T-cell (primary cell): ENCODE measurements at places on chromosomes 5 and 9.

DNA sequence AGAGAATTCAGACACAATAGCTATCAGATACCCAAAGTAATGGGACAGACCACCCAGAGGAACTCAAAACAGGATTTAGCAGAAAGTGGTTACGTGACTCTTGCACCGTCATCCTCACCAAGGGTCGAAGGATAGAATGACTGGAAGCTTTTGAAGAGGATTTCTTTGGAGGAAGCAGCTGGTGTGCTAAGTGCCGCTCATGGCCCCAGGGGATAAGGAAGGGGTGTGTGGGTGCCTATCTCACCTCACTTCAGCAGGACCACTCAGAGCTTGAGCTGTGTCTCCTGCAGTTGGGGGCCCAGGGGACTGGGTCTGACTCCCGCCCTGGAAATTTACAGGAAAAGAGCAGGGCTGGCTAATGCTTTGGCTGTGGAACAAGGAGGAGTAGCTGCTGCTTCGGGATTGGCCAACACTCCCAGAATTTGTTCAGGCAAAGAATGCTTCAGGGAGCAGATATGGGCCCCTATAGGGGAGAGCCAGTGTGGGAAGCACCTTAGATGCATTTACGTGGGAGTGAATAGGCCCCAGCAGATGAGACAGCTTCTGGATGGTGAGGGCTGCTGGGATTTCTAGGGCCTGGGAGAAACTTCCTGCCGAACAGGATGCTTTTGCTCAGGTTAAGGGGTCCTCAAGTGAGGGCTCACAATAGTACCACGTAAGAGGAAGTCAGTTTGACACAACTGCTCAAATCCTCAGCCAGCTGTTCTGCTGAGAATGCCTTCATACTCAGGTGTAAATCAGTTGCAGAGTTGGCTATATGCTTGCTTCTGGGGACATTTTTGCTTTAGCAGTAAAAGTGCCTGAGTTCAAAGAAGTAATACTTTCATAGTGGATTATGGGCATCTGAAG lies 29.1 kb upstream of the TOMM5 start:
- no peak for DNase-seq

DNA sequence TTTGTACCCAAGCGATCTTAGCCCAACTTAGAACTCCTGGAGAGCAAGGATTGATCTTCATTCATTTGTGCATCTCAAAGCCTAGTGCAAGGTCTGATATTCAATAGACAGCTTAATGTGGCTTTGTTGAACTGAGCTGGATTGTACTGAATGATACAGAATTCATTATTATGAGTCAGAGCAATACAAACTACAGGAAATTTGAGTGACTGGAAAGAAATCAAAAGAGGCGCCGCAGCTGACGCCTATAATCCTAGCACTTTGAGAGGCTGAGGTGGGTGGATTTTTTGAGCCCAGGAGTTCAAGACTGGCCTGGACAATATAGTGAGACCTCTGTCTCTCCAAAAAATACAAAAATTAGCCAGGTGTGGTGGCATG lies 58.6 kb downstream of the ENC1 start:
- DNase-seq = no peak

DNA sequence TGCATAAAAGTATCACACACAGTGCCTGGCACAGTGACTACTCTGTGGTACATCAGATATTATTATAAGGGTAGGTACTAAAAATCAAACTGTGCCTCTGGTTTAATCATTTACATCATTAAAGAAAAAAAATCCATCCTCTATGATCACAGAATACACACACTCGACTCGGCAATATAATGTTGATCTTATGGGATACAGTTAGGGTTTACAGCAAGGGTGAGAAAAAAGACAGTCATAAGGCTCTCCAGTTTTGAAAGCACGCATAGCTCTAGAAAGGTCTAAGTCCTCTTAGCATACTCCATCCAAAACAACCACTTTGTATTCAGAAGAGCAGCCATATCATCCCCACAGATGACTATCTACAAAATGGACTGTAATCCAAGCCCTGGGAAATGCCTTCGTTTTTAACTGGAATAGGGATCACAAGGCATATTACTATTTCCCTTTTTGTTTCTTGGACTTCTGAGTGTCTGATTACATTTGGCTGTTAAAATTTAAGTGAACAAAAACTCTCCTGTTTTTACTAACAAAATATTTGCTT lies 26.6 kb downstream of the TRPM3 start:
- DNase-seq = no peak

GRCh38 chr5:73189871-73190376 lies 16.9 kb downstream of the TMEM174 start:
- DNase-seq = no peak

DNA sequence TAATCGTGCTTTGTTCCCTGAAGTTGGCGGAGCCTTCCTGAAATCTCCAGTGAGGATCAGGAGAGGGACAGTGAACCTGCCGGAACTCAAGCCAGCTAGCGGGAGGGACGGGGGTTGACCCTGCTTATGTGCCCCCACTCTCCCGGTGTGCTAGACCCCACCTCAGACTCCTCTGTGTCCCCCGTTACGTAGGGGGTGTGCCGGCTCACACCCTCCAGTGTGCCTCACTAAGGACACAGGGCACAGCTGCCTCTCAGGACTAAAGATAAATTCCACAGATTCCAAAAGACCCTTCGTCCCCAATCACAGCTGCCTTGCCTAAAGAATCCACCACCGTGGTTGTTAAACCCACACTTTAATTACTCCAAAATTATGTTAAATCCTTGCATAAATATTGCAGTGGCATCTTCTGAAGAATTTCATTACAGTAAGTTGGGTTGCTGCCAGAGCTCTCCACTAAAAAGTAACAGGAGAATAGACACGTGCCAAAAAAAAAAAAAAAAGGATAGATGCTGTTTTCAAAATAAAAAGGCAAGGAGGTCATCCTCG lies 73.7 kb downstream of the GTF3C4 start:
- no peak for DNase-seq
